ENCODE measurements at places on chromosomes 5 and 9.

- no peak for DNase-seq
These were observed 24.8 kb downstream of the GRIA1 start for GRCh38 chr5:153515301-153515700.

GRCh38 chr5:170752257-170753215, 31.0 kb upstream of the GABRP start:
- DNase-seq: no peak

DNA sequence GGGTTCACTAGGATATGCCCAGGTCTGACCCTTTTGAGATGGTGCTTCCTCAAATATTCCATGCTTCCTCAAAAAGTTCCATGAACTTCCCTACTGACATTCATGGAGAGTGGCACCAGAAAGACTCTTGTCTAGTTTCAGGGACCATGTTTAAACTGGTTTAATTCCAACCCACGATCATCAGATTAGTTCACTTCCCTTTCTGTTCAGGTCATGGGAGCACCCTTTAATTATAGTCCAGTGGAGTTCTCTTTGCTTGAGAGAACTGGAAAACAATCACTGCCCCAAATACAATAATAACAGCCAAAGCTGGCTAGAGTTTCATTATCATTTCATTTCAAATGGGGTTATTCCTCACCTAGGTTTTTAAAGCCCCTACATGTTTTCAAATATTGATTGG, 9.7 kb upstream of the ERBIN start:
- no peak for DNase-seq

DNA sequence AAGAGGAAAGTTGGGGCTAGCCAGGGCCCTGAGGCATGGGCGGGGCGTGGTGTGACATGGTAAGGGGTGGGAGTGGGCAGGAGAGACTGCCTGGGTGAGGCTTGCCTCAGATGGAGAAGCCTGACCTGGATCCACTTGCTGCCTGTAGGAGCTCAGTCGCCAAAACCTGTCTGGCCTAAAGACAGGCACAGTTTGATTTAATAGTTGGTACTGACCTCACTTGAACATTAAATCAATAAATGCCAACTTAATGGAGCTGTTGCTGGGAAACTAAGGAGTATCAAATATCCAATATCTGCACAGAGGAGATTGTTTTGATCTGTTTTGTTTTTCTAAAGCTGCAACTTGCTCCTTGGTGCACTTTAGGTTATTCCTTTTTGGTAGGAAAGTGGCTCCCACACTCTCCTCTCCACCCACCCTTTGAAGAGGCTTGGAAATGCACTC, 86.4 kb downstream of the RCL1 start:
- DNase-seq: no peak

- DNase-seq: no peak
These were observed 223.9 kb downstream of the PBX3 start for GRCh38 chr9:125971050-125971449.

- DNase-seq: no peak
These were observed 42.1 kb downstream of the LRRTM2 start for GRCh38 chr5:138833080-138833479.

DNA sequence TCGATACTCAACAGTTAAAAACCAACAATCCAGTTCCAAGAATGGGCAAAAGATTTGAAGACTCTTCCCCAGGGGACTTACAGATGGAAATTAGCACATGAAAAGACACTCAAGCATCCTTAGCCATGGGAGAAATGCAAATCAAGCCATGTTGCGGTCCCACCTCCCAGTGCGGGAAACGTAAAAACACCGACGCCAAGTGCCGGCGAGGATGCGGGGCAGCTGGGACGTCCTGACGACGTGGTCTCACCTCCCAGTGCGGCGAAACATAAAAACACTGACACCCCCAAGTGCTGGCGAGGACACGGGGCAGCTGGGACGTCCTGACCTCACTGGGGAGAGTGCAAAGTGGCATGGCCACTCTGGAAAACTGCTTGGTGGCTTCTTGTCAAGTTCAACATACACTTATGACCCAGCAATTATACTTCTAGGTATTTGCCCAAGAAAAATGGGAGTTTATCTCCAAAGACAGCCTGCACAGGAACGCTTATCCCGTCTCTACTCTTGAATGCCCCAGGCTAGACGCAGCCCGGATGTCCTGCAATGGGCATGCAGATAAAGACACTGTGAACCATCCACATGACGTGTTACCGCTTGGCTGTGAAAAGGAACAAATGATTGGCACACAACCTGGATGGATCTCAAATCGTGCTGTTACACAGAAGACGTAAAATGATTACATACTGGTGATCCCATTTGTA, 60.1 kb upstream of the UBAC1 start:
- DNase-seq: no peak

- DNase-seq: no peak
These were observed 969.2 kb downstream of the CDH18 start for GRCh38 chr5:19018822-19019221.

DNA sequence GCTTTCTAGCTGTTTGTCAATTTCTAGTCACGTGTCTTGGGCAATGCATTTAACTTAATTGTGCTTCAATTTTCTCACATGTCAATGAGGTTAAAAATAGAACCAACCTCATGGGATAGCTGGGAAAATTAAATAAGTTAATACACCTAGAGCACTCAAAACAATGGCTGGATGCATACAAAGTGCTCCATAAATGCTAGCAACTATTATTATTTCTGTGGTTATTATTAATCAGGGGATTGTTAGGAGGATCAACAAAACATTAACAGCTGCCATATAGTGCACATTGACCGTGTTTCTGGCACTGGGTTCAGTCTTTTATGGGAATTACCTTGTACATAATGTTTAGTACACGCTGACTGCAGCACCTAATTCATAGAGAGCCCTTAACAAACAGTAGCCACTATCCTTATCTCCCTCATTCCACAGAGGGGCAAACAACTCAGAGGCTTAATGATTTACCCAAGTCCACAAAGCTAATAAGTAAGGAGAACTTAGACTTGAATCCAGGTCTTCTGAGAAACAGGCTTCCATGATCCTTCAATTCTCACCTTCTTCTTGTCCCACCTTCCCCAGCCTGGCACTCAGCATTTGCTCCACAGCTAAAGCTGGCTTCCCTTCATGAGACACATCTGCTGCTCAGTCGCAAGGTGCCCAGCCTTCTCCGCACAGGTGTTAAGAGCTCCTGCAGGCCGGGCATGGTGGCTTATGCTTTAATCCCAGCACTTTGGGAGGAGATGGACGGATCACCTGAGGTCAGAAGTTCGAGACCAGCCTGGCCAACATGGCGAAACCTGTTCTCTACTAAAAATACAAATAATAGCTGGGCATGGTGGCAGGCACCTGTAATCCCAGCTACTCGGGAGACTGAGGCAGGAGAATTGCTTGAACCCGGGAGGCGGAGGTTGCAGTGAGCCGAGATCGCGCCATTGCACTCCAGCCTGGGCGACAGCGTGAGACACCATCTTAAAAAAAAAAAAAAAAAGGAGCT, 137.4 kb upstream of the ABCA1 start:
- no peak for DNase-seq

DNA sequence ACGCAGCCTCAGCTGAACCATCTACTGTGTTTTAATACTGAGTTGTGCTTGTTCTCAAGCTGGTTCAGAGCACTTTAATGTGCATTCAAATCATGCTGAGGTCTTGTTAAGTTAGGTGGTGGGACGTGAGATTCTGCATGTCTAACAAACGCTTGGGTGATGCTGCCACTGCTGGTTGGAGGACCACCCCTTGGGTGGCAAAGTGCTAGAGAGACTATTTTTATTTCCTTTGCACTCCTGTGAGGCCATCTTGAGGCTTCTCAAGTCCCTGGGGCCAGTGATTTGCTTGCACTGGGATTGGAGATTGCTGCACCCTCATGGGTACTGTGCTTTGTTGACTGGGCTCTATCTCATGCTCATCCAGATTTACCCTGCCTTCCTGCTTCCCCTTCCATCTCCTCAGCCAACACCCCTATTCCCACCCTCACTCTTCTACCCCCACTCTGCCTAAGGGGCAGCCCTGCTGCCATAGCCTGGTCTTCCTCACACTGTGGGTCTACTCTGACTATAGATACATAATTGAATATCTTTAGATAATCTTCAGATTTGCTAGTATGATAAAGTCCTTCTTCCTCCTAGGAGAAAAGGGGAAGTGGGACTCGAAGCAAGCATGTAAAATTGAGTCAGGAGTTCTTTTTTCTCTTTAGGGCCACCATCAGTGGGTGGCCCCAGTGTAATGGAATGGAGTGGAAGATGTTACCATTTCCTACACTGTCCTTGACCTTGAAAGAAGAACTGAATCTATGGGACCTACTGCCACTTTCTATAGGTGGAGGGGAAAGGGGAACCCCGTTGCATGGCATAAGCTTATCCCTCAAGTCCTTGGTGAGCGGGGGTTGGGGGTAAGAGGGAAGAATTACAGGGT, 45.1 kb upstream of the SUB1 start:
- DNase-seq: no peak

DNA sequence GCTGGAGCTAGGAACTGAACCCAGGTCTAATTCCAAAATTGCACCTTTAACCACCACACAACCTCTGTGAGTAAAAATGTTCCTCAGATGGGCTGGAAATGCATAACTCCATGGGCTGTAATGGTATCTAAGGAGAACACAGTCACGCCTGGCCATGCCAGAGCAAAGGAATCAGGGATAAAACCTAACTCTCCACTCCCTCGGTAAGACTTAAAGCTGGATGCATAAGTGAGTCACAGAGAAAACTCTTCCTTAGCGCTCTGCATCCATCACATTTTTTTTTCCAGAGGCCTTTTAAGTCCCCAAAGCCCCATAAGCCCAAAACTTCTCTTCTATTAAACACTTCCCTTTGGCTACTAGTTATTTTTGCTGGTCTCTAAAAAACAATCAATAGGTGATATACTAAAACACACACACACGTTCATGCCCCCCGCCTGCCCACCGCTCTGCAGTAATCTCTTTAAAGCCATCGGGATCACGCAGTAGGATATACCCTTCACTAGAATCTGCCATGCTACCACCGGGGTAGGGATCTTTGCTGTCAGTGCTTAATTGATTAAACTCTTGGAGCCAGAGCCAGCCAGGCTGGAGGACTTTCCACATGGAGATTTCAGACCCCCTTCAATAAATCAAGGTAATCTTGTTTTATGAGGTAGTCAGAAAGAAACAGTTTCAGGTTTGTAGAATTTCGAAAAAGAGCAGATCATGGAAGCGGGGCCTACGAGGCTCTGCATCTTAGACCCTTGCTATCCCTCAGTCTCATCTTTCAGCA, 212.9 kb downstream of the MAPKAP1 start:
- DNase-seq: no peak

- no peak for DNase-seq
These were observed 39.5 kb downstream of the SEMA6A start for GRCh38 chr5:116534964-116535651.

GRCh38 chr5:68222310-68222709, 6.8 kb downstream of the PIK3R1 start:
- DNase-seq: no peak

GRCh38 chr5:167305591-167306213, 985.7 kb upstream of the WWC1 start:
- no peak for DNase-seq

GRCh38 chr9:90343991-90344390, 298.6 kb downstream of the DIRAS2 start:
- peak; percentile 12 for DNase-seq

- no peak for DNase-seq
These were observed 79.8 kb upstream of the KLF9 start for GRCh38 chr9:70494221-70494620.

DNA sequence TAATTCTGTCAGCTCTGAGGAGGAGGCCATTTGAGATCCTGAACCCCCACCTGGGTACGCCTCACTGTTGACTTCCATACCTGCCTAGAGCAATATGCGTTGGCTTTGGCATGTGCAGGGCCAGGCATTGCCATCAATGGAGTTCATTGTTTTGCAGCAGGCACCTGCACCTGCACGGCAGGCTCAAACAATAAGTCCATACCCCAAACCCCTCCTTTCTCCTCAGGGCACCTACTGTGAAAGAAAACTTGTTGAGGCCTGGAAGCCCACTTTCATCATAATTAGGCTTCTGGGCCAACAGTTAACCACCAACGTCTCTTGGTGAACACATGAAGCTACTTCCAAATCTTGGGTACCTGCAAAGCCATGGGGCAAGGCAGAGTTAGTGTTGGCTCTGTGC, 238.7 kb downstream of the NFIB start:
- peak; percentile 94 for DNase-seq

GRCh38 chr5:160534125-160534524, 112.5 kb downstream of the PTTG1 start:
- DNase-seq: no peak

DNA sequence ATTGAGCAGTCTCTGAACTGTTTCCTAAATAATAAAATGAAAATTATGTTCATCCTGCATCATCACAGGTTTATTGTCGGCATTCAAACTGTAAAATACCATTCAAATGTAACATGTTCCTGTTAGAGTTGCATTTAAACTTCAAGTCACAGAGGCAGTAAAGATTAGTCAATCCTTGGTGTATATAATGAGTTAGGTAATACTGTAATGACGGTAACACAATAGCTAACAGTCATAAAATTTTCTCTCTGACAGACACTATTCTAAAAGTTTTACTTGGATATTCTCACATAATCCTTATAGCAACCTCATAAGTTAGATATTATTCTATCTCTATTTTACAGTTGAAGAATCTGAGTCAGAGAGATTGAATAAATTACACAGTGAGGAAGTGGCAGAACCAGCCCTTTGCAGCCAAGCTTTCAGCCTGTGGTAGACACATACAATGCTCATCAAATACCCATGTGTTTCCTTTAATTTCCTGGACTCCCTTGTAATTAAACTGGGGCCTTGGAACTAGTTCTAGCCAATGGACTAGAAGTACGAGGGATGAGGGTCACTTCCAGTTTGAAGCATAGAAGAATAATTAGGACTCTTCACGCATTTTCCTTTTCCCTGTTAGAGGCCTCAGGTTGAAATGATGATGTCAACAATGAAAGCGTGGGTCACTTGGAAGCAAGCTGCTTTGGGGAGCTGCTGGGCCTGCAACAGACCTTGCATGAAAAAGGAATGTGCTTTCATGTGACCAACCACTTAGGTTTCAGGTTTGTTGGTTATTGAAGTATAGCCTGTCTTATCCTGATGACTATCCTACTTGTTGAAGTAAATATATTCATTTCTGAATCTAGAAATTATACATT, 12.3 kb upstream of the CAST start:
- DNase-seq: no peak

DNA sequence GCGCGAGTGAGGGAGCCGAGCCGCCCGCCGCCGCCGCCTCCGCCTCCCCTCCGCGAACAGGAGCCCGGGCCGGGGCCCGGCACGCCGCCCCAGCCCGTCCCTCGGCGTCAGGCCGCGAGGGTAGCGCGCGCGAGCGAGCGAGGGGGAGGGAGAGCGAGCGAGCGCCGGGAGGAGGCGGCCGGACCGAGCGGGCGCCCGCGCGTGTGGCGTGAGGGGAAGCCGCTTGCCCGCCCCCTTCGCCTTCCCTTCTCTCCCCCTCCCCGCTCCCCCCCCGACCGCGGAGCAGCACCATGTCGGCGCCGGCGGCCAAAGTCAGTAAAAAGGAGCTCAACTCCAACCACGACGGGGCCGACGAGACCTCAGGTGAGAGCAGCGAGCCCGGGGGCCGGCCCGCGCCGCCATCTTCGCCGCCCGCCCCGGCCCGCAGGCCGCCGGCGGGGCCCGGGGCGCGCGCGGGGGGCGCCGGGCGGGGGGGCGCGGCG, 312 bp downstream of the SET start:
- peak; percentile 51 for DNase-seq
